Naive thymus-derived CD4-positive, alpha-beta T cell (primary cell): ENCODE measurements at places on chromosomes 16 and 17. TPM values are rescaled to one million over a fixed set of nuclear protein-coding genes. Genes with fewer than 3 reads are reported as not detected.

SPNS3 gene
- total RNA-seq = 6.2 and 6.6 TPM in 2 replicates

ITGB4 gene
- 1.8 TPM for total RNA-seq

IKZF3 gene
- 72.8 TPM for total RNA-seq

IL21R gene
- total RNA-seq = 24.6 TPM

MT1M gene
- not detected for total RNA-seq

NPIPB5 gene
- total RNA-seq = 544 TPM

PIK3R5 gene
- total RNA-seq = 73.5 TPM

ZNF778 gene
- 6.5 TPM for total RNA-seq

- H3K27me3 ChIP-seq = no peaks in the 10 kb centered on the region
- no peak overlapping the region for H3K27ac ChIP-seq
- H3K36me3 ChIP-seq = peaks cover 33% of the 10 kb centered on the region
- no peak overlapping the region for H3K4me3 ChIP-seq
- no peaks in the 10 kb centered on the region for H3K4me1 ChIP-seq
- no peak for DNase-seq
Observed at GRCh38 chr16:69848637-69849545, 86.8 kb downstream of the WWP2 start.

DNA sequence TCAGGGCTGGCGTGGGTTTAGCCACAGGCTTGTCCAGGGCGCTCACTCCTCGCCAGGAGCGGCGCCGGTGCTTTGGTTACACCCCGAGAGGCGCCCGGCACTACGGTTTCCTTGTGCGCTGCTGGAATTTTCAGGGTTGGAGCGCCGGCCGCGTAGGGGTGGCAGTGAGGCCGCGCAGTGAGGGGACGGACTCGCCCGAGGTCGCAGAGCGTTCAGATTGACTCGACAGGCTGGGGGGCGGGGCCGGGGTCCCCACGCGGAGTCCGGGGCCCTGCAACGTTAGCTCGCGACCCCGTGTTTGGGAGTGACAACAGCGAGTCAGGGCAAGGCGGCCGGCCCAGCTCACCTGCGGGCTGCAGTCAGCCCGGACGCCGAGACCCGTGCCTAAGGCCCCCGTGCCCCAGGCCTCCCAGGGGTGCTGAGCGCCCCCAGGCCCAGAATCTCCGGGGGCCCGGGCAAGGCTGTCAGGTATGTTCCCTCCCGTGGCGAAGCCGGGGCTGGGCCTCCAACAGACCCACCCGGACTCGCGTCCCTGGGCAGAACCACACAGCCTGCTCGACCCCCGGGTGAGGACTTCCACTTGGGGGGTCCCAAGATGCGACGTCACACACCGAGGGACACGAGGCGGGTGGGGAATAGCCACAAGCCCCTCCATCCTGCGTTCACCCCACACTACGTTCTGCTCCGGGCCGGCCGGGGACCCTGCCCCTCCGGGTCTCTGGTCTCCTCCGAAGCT lies 1.3 kb upstream of the ACTG1 start:
- peaks cover 19% of the 10 kb centered on the region for H3K36me3 ChIP-seq
- H3K27ac ChIP-seq = peak overlapping the region; percentile 79
- H3K27me3 ChIP-seq = no peaks in the 10 kb centered on the region
- H3K4me3 ChIP-seq = peak overlapping the region; percentile 75

DNA sequence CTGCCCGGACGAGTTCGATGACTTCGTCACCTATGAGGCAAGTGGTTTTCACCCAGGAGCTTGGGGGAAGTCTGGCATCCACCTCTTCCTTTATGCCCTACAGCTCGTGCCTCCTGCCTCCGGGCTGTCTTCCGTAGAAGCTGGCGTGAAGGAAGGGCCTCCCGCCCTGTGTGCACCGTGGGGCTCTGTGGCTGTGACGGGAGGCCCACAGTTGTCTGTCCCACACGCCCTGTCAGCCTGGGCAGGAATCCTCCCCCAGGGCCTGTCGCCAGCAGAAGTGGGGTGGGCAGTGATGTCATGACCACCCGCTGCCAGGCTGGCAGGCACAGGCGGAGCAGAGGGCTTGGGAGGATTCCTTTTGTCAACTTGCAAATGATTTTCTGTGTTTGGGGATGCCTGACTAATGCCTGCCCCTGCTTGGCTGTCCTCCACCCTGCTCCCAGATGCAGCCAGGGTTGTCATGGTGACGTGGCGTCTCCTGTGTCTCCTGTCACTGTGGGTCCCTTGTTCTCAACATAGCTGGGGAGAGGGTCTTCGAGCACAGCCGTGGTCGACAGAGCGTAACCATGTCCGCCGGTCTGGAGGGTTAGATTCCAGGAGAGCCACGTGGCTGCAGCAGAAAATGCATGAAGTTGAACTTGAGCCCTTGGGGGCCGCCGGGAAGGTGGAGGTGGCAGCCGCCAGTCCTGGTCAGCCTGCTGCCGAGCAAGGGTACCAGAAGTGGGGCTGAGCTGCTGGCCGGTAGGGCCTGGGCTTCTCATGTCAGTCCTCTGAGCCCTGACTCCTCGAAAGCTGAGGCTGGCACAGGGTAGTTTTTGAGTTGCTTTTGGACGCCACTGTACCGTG lies 46.1 kb downstream of the RAB11FIP3 start:
- peaks cover 29% of the 10 kb centered on the region for H3K36me3 ChIP-seq
- no peaks in the 10 kb centered on the region for H3K27me3 ChIP-seq
- H3K27ac ChIP-seq = no peak overlapping the region
- H3K4me3 ChIP-seq = no peak overlapping the region
- DNase-seq = no peak

DNA sequence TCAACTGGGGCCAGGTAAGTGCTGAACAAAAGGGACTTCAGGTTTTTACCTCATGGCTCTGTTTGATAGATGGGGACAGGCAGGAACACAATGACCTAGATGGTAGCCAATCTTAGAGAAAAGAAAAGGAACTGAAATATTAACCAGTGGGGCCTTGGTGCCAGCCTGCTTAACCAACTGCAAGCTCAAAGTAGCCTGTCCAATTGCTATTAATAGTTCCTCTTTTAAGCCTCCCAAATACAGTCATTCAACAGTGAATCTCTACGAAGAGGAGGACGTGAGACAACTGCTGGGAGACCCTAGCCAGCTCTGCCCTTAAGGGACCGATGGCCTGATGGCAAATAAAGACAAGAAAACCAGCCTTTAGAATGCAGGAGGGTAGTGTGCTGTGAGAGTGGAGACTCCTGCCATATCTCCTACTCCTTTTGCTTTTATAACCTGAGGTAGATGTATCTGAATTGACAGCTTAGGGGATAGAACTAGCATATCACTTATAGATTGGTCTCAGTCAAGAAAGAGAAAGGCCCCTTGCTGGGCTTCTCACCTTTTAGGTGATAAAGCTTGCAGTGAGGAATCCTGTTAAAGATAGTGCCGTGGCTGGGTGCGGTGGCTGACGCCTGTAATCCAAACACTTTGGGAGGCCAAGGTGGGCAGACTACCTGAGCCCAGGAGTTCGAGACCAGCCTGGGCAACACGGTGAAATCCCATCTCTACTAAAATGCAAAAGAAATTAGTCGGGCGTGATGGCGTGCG lies 28.3 kb downstream of the ARSG start:
- no peak for DNase-seq
- no peak overlapping the region for H3K4me3 ChIP-seq
- peaks cover 28% of the 10 kb centered on the region for H3K4me1 ChIP-seq
- H3K36me3 ChIP-seq = no peaks in the 10 kb centered on the region

- no peaks in the 10 kb centered on the region for H3K36me3 ChIP-seq
- H3K27me3 ChIP-seq = no peaks in the 10 kb centered on the region
- no peak overlapping the region for H3K27ac ChIP-seq
- peaks cover 6% of the 10 kb centered on the region for H3K4me1 ChIP-seq
Observed at GRCh38 chr16:81487301-81487720, 42.7 kb downstream of the CMIP start.

DNA sequence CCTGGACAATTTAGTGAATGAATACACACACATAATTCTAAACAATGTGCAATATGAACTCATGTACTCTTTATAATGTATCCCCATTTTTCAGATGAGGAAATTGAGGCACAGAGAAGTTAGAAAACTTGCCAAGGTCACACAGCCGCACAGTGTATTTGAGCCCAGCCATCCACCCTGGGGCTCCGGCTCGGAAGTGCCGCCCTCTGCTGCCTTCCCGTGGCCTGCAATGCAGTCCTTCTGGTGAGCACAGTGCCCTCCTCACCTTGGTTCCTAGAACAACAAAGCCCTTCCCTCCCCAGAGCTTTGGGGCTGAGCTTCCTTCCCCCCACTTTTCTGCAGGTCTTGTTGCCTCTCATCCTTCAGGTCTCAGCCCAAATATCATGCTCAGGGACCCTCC lies 63.7 kb downstream of the C16orf78 start:
- H3K27ac ChIP-seq = no peak overlapping the region
- peaks cover 9% of the 10 kb centered on the region for H3K4me1 ChIP-seq
- H3K4me3 ChIP-seq = no peak overlapping the region
- H3K36me3 ChIP-seq = no peaks in the 10 kb centered on the region

DNA sequence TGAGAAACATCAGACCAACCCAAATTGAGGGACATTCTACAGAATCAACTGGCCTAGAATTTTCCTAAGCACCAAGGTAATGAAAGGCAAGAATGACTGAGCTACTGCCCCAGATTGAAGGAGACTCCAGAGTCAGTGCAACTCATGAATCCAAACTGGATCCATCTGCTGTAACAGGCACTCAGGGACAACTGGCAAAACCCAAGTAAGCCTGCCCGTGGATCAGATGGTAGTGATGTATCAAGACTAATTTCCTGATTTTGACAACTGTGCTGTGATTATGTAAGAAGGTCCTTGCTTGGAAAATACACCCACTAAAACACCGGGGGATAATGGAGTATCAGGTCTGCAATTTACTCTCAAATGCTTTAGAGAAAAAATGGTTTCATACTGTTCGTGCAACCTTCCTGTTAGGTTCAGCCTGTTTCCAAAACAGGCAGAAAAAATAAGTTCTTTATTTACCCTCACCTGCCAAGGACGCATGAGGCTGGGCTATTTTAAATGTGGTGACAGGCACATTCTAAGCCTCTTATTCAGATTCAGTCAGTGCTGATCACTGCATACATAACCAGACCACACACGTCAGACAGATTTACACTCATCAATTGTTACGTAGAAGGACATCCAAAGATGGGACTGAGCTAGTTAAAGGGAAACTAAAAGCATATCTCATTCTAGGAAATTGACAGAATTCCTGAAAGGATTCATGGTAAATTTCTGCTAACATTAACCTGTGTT lies 7.0 kb downstream of the MBTPS1 start:
- H3K27me3 ChIP-seq = no peaks in the 10 kb centered on the region
- peaks cover 3% of the 10 kb centered on the region for H3K4me1 ChIP-seq
- H3K4me3 ChIP-seq = no peak overlapping the region
- DNase-seq = no peak

- no peak overlapping the region for H3K27ac ChIP-seq
- no peaks in the 10 kb centered on the region for H3K27me3 ChIP-seq
- H3K36me3 ChIP-seq = no peaks in the 10 kb centered on the region
- no peak overlapping the region for H3K4me3 ChIP-seq
- no peak for DNase-seq
Observed at GRCh38 chr16:1182316-1182671, 29.4 kb downstream of the CACNA1H start.

GRCh38 chr16:53771655-53772497 lies 67.9 kb downstream of the FTO start:
- no peak overlapping the region for H3K27ac ChIP-seq
- no peak for DNase-seq
- H3K27me3 ChIP-seq = no peaks in the 10 kb centered on the region

GRCh38 chr17:7809086-7809790 lies 24.8 kb upstream of the KDM6B start:
- H3K27ac ChIP-seq = no peak overlapping the region
- H3K27me3 ChIP-seq = no peaks in the 10 kb centered on the region
- DNase-seq = no peak

DNA sequence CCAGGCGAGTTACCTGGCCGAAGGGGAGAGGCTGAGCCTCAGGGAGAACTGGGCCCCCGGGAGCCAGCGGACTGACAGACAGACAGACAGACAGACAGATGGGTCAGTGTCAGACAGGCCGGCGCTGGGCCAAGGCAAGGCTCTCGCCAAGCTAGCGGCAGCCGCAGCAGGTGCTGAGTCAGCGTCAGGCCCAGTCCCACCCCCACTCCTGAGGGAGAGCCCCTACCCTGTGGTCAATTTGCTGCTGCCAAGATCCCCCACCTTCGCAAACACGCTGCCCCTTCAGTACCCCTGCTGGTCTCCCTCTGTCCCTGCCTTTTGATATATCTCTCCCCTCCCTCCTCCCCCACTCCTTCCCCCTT lies 1.5 kb downstream of the FGF11 start:
- peaks cover 13% of the 10 kb centered on the region for H3K27me3 ChIP-seq
- H3K4me1 ChIP-seq = peaks cover 20% of the 10 kb centered on the region
- H3K4me3 ChIP-seq = no peak overlapping the region
- H3K27ac ChIP-seq = no peak overlapping the region
- no peaks in the 10 kb centered on the region for H3K36me3 ChIP-seq

DNA sequence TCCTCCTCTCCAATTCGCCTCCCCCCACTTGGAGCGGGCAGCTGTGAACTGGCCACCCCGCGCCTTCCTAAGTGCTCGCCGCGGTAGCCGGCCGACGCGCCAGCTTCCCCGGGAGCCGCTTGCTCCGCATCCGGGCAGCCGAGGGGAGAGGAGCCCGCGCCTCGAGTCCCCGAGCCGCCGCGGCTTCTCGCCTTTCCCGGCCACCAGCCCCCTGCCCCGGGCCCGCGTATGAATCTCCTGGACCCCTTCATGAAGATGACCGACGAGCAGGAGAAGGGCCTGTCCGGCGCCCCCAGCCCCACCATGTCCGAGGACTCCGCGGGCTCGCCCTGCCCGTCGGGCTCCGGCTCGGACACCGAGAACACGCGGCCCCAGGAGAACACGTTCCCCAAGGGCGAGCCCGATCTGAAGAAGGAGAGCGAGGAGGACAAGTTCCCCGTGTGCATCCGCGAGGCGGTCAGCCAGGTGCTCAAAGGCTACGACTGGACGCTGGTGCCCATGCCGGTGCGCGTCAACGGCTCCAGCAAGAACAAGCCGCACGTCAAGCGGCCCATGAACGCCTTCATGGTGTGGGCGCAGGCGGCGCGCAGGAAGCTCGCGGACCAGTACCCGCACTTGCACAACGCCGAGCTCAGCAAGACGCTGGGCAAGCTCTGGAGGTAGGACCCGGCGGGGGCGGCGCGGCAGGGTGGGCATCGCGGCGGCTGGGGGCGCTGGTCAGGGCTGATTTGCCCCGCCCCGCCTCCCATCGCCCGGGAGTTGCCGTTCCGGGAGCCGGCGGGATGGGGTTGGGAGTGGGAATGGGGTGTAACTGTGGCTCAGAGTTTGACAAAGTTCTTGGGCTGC lies 567 bp downstream of the SOX9 start:
- H3K27me3 ChIP-seq = peaks cover 6% of the 10 kb centered on the region
- no peak overlapping the region for H3K27ac ChIP-seq
- no peaks in the 10 kb centered on the region for H3K36me3 ChIP-seq
- DNase-seq = no peak
- H3K4me3 ChIP-seq = no peak overlapping the region
- no peaks in the 10 kb centered on the region for H3K4me1 ChIP-seq
